ENCODE measurements at places on chromosomes 7 and 10.

DNA sequence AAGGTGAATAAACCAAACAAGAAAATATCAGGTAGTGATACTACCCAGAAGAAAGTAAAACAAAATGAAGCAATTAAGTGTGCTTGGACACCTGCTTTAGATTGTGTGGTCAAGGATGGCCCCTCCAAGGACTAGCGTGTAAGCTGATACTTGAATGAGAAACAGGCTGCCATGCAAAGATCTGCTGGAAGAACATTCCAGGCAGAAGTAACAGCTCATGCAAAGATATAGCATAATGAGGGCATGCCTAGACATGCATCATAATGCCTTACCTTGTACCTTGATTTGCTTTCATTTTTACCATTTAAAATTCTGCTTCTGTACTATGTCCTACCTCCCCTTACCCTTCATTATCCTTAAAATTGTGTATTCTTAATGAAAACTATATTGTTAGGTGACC, 74.8 kb upstream of the HDAC9 start:
- DNase-seq: no peak

- DNase-seq: peak; percentile 74
Measured at GRCh38 chr10:10977978-10978377, 39.7 kb upstream of the CELF2 start.

GRCh38 chr7:39709768-39710311, 86.5 kb downstream of the RALA start:
- DNase-seq: no peak

DNA sequence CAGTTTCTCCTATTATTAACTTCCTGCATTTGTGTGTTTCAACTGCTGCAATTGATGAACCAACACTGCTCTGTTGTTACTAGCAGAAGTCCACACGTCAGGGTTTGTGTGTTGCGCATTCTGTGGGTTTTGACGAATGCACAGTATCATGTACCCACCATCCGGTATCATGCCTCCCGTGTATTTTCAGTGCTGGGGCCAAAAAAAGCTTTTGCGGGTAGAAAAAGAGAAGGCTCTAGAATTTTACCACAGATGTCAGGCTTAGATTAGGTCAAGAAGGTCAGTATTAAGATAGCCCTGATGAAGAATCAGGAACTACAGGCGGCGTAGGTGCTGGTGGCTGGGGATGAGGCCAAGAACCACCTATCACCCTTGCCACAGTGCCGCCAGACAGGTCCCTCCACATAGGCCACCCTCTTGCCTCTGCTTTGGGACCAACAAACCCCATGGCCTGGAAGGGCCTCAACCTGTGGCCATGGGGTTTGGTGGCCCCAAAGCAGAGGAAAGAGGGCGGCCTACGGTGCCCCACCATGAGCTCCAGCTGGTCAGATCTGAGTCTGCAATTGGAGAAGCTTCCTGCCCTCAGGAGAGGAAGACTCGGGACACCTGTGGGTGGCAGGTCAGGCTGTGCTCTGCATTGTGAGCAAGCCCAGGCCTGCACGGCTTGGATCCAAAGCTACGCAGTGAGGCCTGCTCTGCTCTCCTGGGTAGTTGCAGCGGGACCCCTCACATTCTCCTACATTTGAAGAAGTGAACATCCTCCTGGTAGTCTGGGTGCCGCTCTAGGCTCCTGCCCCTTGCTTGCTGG, 71.9 kb downstream of the MKI67 start:
- no peak for DNase-seq

GRCh38 chr7:88012086-88012485, 78.0 kb downstream of the ADAM22 start:
- no peak for DNase-seq

DNA sequence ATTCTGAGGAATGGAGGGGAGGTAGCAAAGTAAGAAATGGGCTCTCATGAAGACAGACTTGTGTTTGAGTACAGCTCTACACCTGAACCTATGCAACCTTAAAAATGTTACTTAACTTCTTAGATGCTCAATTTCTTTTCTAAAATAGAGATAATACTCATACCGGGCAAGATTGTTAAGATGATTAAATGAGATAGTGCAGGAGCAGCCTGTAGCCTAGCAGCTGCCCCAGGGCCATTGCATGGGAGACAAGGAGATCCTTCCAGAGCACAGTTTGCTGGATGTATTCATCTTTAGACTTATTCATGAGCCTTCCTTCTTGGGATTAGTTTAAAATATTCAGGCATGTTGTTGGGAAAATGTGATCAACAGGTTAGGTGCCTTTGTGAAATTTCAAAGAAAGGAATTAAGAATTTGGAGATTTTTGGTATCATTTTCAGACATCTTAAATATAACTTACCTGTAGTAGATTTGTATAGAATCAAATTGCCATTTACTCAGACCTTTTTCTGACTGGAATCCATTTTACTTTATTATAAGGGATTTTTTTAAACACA, 130.2 kb downstream of the KAT6B start:
- DNase-seq: no peak

DNA sequence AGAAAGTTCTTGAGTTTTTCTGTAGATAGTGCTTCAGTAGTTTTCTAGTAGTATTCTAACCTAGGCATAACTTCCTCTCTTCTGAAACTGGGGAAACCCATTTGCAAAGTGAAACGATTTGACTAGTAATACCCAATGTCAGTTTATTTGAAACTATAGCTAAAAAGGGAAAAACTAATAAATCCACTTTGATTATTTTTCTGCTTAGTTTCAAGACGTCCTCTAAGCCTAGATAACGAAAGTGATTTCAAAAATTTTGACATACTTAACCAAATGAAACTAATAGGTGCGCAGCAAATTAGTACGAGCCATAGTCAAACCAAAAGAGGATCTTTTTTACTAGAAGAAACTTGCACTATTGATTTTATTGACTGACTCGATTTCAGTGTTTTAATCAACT, 9.8 kb upstream of the SP8 start:
- DNase-seq: no peak

GRCh38 chr7:130894146-130894908, 160.3 kb upstream of the KLF14 start:
- peak; percentile 51 for DNase-seq

GRCh38 chr10:123241391-123242141, 87.4 kb downstream of the BUB3 start:
- no peak for DNase-seq

GRCh38 chr10:95214369-95214768, 20.3 kb downstream of the ACSM6 start:
- no peak for DNase-seq

DNA sequence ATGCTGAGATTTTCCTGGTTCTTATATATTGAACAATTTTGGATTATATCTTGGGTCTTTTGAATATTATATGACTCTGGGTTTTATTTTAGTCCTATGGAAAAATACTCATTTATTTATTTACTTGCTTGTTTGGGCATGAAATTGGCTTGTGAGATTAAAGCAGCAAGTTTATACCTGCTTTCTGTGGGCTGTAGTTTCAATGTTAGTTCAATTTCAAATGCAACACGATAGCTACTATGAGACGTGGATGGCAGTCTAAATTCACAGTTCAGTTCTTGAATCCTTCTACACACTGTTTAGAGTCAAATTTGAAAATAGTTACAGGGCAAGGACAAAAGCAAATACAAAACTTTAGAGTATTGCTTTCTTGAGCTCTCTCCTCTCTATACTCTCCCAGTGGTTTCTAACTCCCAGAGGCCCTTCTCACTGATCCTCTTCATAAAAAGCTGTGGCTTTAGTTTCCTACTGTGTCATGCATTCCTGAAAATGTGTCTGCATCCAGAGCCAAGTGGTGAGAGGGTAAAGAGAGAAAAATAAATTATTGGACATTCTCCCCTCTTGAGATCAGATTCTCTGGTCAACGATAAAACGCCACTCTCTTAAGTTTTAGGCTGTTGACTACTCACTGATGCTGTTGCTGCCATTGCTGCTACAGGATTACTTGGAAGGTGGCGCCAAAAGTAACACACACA, 34.4 kb downstream of the POLR1F start:
- DNase-seq: peak; percentile 62

- DNase-seq: no peak
Measured at GRCh38 chr10:6868036-6868725, 288.1 kb upstream of the PRKCQ start.

- peak; percentile 42 for DNase-seq
Measured at GRCh38 chr10:99435986-99436638, 5.7 kb upstream of the GOT1 start.

DNA sequence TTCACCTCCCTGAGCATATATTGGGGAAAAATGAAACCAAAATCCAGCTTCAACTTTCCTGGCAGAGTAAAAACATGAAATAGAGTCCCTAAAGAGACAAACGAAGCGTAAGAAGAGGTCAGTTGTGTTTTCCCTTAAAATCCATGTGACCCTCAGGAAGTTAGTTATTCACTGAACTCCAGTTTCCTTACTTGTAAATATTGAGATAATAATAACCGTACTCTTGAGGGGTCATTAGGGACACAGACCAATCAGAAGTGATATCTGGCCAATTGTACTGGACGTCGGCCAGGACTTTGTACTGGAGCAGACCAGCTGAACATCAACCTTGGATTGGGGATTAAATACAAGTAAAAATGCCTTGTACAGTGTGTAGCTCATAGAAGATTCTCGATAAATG, 167.0 kb downstream of the GATA3 start:
- DNase-seq: no peak

DNA sequence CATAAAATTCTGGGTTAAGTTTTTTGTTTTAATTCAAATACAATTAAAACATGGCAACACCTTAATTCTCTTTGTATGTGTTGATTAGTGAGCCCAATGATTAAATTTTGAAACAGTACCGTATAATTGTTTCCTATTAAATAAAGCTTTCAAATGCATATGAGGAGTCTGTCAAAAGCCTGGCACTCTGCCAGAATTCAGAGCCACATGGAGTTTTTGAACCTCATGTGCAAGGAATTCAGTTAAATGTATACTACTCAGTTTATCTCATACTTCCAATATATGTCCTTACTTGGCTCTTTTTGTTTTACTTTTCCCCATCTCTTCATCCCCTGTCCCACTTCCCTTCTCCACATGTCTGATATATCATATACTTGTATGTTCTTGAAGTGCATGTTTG, 165.6 kb upstream of the FAM3C start:
- peak; percentile 50 for DNase-seq

GRCh38 chr10:117442944-117443685, 67.9 kb upstream of the PDZD8 start:
- peak; percentile 77 for DNase-seq

GRCh38 chr10:79230850-79231249, 116.4 kb upstream of the PPIF start:
- DNase-seq: no peak

DNA sequence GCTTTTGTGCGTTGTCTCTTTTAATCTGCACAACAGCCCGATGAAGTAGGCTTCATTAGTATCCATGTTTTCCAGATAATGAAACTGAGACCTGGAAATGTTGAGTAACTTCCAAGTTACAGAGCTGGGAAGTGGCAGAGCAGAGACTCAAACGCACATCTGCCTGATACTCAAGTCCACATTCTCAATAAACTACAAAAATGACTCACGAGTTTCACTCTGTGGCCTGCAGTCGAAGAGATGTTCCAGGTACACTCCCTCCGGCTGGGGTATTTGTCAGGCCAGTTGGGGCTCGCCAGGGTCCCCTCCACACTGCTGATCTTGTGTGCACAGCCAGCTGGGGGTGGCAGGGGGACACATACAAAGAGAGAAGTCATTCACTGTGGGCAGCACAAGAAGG, 17.7 kb upstream of the OPALIN start:
- DNase-seq: no peak

GRCh38 chr10:98269435-98269912, 1.5 kb upstream of the LOXL4 start:
- peak; percentile 92 for DNase-seq

DNA sequence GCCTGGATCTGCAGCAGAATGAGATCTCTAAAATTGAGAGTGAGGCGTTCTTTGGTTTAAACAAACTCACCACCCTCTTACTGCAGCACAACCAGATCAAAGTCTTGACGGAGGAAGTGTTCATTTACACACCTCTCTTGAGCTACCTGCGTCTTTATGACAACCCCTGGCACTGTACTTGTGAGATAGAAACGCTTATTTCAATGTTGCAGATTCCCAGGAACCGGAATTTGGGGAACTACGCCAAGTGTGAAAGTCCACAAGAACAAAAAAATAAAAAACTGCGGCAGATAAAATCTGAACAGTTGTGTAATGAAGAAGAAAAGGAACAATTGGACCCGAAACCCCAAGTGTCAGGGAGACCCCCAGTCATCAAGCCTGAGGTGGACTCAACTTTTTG, 21.4 kb downstream of the LRRC17 start:
- no peak for DNase-seq

DNA sequence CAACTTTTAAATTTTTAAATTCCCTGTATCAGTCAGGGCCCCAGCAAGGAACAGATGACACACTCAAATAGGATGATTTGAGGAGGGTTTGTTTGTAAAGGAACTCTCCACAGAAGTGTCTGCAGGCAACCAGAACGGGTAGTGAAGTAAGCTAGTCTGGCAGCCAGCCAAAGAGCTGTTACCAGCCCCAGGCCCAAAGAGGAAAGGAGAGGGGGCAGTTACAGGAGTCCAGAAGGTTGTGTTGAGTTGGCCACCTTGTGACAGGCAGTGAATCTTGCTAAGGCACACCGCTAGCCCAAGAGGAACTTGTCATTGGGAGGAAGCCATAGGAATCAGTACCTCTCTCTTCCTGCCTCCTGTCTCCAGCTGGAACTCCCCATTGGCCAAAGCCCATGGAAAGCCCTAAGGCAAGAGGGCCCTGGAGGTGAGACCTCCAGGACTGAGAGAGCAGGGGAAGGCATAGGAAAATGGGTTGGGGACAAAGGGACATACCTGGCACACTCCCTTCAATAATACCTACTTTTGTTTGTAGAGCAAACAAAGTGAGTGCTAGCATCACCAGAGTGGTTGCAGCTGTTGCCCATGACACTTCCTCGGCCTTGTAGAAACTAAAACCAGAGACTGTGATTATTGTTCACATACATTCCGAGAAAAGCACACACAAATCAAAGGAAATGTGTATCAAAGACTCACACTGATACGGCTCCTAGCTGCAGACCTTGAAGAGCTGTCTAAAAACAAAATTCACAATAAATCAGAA, 25.4 kb upstream of the GATAD1 start:
- no peak for DNase-seq

GRCh38 chr7:444606-445005, 75.0 kb downstream of the PDGFA start:
- DNase-seq: no peak

- DNase-seq: no peak
Measured at GRCh38 chr7:134366481-134366880, 49.8 kb upstream of the SLC35B4 start.

GRCh38 chr10:133140417-133141143, 19.4 kb upstream of the KNDC1 start:
- no peak for DNase-seq

Measured in fibroblast of skin of back (primary cell).